ENCODE measurements at places on chromosomes 5 and 9.

DNA sequence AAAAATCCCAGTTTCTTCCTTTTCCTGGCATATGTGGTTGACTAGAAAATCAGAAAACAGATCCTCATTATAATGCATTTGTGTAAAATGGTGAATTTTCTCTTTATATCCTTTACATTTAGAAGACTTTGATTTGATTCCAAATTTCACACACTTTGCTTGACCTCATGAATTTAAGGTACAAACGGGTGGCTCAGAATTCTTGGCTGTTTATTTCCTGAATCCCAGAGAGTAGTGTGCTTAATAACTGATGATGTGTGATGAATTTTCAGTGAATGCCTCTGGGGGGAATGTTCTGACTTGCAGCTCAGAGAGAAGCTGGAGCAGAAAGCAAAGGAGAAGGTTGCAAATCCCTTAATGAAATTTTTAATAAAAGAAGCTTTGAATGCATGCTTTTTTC lies 126.8 kb downstream of the SPATA31D1 start:
- DNase-seq, result no peak
- H3K4me3 ChIP-seq, result no peak overlapping the region
- no peaks in the 10 kb centered on the region for H3K27me3 ChIP-seq
- H3K27ac ChIP-seq, result no peak overlapping the region

GRCh38 chr9:95077766-95078370 lies 239.6 kb downstream of the FANCC start:
- DNase-seq, result no peak
- no peaks in the 10 kb centered on the region for H3K4me1 ChIP-seq
- H3K4me3 ChIP-seq, result no peak overlapping the region
- no peaks in the 10 kb centered on the region for H3K36me3 ChIP-seq
- no peaks in the 10 kb centered on the region for H3K27me3 ChIP-seq

DNA sequence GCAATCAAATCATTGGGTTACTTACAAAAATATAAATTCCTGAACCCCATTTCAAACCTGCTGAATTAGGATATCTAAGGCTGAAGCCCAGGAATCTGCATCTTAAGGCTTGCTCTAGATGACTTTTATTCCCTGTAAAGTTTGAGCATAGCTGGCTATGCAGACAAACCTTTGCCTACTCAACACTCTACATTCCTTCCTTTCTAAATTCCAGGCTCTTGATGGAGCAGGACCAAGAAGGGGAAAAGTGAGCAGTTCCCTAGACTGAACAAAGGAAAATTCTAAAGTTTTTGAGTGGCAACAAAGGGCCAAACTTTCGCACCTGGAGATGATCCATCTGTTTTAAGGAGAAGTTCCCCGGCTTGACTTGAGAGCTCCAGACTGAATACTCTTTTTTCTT lies 9.8 kb upstream of the ADRA1B start:
- DNase-seq, result no peak
- H3K36me3 ChIP-seq, result no peaks in the 10 kb centered on the region
- no peaks in the 10 kb centered on the region for H3K4me1 ChIP-seq
- no peaks in the 10 kb centered on the region for H3K27me3 ChIP-seq
- no peak overlapping the region for H3K4me3 ChIP-seq

- H3K4me1 ChIP-seq, result no peaks in the 10 kb centered on the region
Measured at GRCh38 chr5:31824869-31825517, 186.1 kb downstream of the PDZD2 start.

GRCh38 chr5:14851050-14851419 lies 20.5 kb downstream of the ANKH start:
- H3K36me3 ChIP-seq, result peaks cover 21% of the 10 kb centered on the region
- H3K27me3 ChIP-seq, result no peaks in the 10 kb centered on the region
- DNase-seq, result no peak
- no peak overlapping the region for H3K4me3 ChIP-seq
- H3K27ac ChIP-seq, result no peak overlapping the region

DNA sequence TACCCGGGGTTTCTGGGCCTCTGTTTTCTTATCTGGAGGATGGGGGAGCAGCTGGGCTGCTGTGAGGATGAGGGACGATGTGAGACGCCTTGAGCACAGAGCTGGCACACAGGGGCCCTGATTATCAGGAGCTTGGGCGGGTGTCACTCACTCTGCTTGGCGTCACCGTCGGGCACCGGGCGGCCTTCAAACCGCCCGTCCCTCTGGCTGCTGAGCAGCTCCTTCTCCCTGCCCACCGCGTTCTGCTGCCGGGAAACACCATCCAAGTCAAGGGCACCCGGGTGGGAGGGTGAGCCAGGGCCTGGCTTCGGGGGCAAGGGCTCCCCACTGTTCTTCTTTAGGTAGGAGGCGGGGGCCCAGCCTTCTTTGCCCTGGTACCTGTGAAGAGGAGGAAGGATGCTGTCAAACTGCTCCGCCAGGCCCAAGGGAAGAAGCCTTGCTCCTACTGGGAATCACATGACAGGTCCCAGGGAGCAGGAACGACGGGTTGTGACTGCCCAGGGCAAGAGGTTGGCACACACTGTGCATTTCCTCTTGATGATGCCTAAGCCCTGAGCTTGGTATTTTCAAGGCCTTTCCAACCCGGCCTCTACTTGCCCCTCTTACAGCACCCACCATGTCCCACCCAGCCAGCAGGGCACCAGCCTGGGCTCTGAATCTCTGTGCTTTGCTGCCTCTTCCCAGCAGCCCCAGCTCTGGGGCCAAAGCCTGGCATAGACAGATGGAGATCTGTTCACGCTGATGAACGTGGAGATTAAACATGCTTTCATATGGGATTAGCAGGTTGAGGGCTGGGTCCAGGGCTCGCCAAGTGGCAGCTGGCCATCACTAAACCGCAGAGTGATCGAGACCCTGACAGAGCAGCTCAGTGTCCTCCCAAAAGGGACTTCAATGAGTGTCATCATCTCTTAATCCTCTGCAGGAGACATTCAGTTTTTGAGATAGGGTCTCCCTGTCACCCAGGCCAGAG lies 66.9 kb upstream of the UBTD2 start:
- no peak overlapping the region for H3K4me3 ChIP-seq
- no peaks in the 10 kb centered on the region for H3K4me1 ChIP-seq
- DNase-seq, result no peak
- H3K27me3 ChIP-seq, result no peaks in the 10 kb centered on the region
- no peak overlapping the region for H3K27ac ChIP-seq
- no peaks in the 10 kb centered on the region for H3K36me3 ChIP-seq

DNA sequence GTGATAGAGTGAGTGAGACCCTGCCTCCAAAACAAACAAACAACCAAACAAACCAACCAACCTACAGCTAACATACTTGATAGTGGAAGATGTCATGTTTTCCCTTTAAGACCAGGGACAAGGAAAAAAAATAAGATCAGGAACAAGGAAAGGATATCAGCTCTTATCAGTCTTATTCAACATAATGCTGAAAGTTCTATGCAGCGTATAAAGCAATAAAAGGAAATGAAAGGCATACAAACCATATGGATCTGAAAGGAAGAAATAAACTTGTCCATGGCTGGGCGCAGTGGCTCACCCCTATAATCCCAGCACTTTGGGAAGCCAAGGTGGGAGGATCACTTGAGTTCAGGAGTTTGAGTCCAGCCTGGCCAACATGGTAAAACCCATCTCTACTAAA lies 23.5 kb upstream of the SPIN1 start:
- H3K4me3 ChIP-seq, result no peak overlapping the region
- H3K27ac ChIP-seq, result no peak overlapping the region
- no peaks in the 10 kb centered on the region for H3K4me1 ChIP-seq
- H3K36me3 ChIP-seq, result no peaks in the 10 kb centered on the region

DNA sequence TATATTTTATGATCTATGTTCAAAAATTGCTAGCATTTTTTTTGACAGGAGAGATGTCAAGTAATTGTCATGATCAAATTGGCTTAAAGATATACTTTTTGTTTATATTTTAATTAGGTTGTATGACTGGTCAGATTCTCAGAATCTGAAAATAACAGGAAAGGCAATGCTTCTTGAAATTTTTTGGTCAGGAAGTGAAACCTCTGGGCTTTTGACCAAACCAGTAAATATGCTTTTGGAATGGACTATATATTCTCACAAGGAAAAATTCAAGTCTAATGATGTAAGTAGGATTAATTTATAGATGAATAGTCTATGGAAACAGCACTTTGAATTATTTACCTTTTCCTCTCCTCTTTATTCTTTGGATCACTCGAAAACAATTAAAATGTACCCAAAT lies 52.3 kb downstream of the SLF1 start:
- H3K36me3 ChIP-seq, result peaks cover 34% of the 10 kb centered on the region
- no peak overlapping the region for H3K27ac ChIP-seq
- no peaks in the 10 kb centered on the region for H3K27me3 ChIP-seq
- DNase-seq, result no peak
- no peak overlapping the region for H3K4me3 ChIP-seq

DNA sequence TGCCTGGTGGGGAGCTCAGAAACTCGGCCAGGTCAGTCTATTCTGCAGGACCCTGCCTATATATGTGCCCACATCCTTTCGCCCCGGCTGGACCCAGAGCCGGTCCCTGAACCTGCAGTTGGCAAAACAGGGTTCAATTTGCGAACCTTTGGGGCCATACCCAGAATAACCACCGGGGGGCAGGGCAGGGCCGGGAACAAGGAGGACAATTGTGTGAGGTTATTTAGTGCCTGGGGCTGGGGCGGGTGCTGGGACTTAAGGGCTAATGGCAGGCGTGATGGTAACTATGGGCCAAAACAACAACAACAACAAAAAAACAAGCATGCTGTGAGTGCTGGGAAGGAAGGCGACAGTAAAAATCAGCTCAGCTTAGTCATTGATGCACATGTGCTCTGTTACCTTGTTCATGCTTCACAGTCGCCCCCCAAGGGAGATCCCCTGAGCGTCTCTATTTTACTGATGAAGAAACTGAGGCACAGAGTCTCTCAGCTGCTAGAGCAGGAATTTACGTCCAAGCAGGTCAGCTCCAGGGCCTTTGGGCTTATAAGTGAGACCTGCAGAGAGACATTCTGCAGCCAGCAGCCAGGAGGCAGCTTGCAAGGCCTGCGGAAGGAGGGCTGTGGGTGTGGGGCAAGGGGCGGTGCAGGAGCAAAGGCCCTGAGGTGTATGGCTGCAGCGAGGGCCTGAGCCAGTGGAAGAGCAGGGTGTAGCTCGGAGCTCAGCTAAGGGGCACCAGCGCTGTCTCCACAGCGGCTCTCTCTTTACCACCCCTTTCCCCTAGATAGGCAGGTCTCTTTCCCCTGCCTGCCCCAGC lies 106.0 kb downstream of the PHF2 start:
- H3K4me3 ChIP-seq, result no peak overlapping the region
- no peak overlapping the region for H3K27ac ChIP-seq
- H3K27me3 ChIP-seq, result no peaks in the 10 kb centered on the region
- H3K4me1 ChIP-seq, result no peaks in the 10 kb centered on the region
- peaks cover 9% of the 10 kb centered on the region for H3K36me3 ChIP-seq
- peak; percentile 64 for DNase-seq

DNA sequence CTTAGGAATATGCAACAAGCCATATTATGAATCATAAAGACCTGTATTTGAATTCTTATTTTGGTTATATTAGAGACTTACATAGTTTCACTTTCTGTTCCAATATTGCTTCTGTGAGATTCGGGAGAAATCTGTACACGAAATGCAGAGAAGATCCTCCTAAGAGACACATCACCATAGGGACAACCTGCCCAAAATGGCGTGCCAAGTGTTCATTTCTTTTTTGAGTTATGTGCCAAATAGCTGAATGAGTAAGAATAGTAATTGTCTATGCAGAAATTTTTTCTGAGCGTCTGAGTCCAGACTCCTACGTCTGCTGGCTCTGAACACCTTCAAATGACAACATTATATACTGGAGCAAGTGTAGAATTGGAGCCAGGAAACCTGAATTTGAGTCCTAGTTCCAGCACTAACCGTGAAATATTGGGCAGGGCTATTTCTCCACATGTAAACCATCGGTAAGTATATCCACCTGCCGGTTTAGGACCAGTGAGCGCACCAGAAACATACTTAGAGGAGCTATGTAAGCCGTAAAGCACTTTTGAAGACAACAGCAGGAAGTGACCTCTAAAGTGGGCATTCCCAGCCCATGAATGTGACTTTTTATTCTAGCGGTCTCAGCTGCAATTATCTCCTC lies 163.9 kb upstream of the DMRT1 start:
- H3K36me3 ChIP-seq, result no peaks in the 10 kb centered on the region
- peaks cover 39% of the 10 kb centered on the region for H3K4me1 ChIP-seq
- no peaks in the 10 kb centered on the region for H3K27me3 ChIP-seq
- no peak for DNase-seq
- H3K4me3 ChIP-seq, result no peak overlapping the region

DNA sequence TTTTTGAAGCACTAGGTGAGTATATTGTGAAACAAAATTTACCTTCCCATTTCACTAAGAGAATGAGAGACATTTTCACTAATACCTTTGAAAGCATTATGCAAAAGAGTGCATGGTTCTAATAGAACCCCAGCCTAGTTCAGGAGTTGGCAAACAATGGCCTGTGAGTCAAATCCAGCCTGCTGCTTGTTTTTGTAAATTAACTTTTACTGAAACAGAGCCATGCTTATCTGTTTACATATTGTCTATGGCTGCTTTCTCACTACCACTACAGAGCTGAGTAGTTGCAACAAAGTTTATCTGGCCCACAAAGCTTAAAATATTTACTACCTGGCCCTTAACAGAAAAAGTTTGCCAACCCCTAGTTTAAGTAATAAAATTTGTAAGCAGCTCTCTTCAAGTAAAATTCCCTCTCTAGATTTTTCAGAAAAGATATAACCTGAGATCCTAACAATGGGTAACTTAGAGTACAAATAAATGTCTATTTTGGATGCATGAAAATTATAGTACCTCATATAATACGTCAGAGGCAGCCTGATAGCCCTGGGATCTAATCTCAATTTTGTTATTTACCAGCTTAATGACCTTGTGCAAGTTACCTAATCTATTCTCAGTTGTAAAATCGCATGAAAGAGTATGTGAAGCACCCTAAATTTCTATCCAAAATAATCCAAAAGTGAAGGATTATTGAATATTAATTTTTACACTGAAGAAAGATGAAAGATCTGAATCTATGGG lies 50.7 kb upstream of the ARL15 start:
- H3K27ac ChIP-seq, result no peak overlapping the region
- no peak for DNase-seq
- no peaks in the 10 kb centered on the region for H3K4me1 ChIP-seq
- H3K36me3 ChIP-seq, result no peaks in the 10 kb centered on the region
- H3K27me3 ChIP-seq, result peaks cover 3% of the 10 kb centered on the region

DNA sequence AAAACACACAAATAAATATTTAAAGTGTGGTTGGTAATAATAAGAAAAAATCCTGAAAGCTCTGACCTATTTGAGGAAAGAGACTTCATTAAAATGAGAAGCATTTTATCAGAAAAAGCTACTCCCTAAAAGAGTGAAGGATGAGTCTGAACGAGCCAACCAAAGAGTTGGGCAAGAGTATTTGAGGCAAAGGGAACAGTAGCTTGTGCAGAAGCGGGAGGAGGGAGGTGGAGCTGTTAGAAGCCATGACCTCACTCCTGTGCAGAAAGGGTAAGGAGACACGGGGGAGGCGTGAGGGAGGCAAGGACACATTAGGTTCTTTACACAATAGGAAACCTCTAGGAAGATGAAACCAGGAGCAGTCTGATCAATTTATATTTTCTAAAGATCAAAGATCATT lies 29.4 kb downstream of the SH3RF2 start:
- DNase-seq, result no peak
- no peak overlapping the region for H3K4me3 ChIP-seq
- no peaks in the 10 kb centered on the region for H3K4me1 ChIP-seq

GRCh38 chr9:89427621-89428221 lies 70.2 kb downstream of the SEMA4D start:
- no peaks in the 10 kb centered on the region for H3K27me3 ChIP-seq
- H3K4me3 ChIP-seq, result no peak overlapping the region
- peak overlapping the region; percentile 53 for H3K27ac ChIP-seq
- DNase-seq, result no peak

- H3K36me3 ChIP-seq, result no peaks in the 10 kb centered on the region
- no peak overlapping the region for H3K4me3 ChIP-seq
- no peaks in the 10 kb centered on the region for H3K27me3 ChIP-seq
- no peak overlapping the region for H3K27ac ChIP-seq
Measured at GRCh38 chr9:123544007-123544827, 188.2 kb downstream of the CRB2 start.
